ENCODE measurements at places on chromosomes 1 and 21.
A peak's percentile ranks its signal among the peaks of the same experiment; 100 is the strongest.

GRCh38 chr1:110125810-110126209 lies 13.6 kb downstream of the UBL4B start:
- no peak for DNase-seq

GRCh38 chr1:189149547-189150375 lies 1327.9 kb downstream of the BRINP3 start:
- no peak for DNase-seq

DNA sequence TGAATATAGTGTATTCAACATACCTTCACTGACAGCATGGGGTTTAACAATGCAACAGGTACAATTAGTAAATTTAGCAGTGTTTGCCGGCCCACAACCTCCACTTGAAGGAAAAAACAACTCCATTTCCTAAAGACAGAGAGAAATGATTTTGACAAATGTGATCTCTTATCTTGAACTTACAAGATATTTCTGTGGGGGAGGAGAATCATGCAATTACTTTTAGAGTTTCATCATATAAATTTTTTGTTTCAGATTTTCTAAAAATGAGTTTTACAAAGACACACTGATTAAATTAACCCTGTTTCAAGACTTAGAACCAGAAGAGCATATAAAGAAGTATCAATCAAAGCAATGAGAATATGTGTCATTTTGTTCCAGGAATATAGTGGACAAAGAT lies 80.3 kb downstream of the NME7 start:
- DNase-seq = no peak

DNA sequence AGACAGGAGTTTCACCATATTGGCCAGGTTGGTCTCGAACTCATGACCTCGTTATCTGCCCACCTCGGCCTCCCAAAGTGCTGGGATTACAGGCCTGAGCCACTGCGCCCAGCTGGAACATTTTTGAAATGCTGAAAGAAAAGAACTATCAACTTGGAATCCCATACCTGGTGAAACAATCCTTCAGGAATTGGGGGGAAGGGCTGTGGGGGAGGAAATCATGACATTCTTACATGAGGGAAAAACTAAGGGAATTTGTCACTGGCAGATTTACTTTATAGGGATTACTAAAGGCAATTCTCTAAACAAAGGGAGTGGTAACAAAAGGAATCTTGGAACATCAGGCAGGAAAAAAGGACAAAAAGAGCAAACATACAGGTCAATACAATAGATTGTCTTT lies 25.8 kb downstream of the NDUFS5 start:
- DNase-seq = no peak

DNA sequence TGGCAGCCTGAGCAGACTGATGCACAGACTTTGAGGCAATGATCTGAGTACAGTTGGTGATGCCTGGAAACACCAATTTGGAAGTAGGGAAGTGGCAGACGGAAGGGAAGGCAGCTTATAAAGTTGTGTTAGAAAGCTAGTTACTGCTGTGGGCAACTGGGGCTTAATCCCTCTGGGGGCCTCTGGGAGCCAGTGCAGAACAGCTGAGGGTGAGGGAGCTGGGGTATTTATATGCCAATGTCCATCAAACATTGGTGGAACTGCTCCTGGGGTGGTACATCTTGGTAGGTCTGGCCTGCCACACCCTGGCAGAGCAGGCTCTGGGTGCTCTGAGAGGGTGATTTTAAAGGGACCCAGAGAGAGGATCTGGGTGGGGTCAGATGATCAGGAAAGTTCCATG lies 28.1 kb downstream of the TNFRSF8 start:
- DNase-seq = no peak

GRCh38 chr1:68623700-68624099 lies 126.8 kb upstream of the DEPDC1 start:
- DNase-seq = no peak

DNA sequence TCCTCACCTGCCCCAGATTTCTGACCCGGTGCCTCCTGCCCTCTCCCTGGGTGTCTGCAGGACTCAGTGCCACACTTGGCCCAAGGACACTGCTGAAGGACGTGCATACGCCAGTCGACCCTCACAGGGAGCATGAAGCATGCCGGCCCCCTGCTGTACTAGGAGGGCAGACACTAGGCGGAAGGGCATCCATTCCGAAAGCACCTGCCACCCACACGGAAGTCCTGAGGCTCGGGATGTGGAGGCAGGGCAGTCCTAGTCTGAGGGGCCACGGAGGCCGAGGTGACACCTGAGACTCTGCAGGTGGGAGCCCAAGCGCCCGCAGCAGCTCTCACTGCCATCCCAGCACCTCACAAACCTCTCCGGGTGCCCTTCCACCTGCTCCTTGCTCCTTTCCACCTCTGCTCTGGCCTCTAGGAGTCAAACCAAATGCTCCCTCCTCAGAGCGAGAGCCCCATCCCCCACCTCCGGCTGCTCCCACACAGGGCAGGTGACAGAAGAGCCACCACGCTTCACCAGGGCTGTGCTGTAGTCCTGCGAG lies 2.4 kb downstream of the NPHP4 start:
- no peak for DNase-seq

GRCh38 chr1:41919764-41920397 lies 1.2 kb upstream of the HIVEP3 start:
- DNase-seq = peak; percentile 31

DNA sequence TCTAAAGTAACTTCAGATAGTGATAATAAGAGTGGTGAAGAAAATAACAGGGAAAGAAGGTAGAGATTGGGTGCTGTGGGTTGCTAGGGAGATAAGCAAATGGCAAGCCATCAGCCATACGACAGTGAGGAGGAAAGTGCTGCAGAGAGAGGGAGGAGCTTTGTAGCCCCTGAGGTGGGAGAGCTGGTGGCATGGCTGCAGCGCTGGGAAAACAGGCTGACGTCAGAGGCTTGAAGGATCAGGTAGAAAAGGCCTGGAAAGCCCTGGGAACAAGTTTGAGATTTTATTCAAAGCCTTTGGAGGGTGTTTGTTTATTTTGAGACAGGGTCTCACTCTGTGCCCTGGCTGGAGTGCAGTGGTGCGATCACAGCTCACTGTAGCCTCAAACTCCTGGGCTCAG lies 109.5 kb downstream of the NMNAT2 start:
- DNase-seq = no peak

DNA sequence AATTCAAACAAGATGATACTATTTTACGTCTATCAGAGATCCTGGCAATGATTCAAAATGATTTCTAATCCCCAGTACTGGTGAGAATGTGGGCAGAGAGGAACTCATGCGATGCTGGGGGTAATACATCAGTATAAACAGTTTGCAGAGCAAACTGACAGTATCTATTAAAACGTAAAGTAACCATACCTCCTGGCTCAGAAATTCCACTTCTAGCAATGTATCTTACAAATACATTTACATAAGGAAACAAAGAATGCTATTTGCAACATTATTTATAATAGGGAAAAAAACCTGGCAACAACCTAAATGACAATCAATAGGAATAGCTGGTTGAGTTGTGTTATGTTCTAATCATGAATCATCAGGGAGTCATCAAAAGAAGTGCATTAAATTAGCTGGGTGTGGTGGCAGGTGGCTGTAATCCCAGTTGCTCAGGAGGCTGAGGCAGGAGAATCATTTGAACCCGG lies 15.9 kb downstream of the RCAN1 start:
- DNase-seq = no peak

- DNase-seq = no peak
These were observed 87.0 kb downstream of the TNR start for GRCh38 chr1:175656416-175656815.

GRCh38 chr1:27487966-27488884 lies 1.7 kb downstream of the WASF2 start:
- peak; percentile 31 for DNase-seq

DNA sequence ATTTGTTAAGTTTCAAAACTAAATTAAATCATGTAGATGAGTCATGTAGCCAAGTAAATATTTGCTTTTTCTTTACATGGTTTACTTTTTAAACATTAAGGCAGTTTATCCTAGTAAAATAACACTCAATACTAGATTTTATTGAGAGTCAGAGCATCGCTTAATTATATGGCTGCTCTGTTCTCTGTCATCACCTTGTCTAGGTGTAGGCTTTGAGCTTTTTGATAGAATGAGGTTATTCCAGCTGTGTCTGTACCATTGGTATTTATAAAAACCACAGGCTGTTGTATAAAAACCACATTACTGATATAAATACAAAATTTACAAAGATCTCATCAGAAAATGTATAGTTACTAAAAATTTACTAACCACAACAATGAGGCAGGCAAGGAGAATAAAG lies 42.5 kb upstream of the GPR52 start:
- no peak for DNase-seq

DNA sequence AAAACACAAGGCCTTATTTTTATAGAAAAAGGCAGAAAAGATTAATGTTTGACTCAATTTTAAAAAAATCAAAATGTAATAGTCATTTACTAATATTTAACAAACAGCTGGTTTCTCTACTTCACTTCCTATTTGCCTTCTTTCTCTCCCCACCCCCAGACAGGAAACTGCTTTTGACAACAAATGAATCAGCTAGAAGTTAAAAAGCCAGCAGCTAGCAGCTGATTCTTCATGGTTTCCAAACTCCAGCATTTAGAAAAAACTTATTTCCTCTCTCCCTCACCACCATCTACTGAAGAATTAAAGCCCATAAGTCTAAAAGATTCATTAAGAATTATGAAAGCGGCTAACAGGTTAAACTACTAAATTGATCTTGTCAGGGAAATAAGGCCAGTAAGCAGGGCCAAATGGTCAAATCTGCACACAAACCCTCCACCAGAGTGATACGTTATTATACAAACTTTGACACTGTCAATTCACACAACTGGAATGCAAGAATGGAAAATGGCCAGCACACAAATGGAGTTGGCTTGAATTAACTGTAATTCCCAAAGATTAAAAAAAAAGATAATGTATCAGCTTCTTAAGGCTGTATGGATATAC lies 4.0 kb downstream of the WDR26 start:
- peak; percentile 60 for DNase-seq

DNA sequence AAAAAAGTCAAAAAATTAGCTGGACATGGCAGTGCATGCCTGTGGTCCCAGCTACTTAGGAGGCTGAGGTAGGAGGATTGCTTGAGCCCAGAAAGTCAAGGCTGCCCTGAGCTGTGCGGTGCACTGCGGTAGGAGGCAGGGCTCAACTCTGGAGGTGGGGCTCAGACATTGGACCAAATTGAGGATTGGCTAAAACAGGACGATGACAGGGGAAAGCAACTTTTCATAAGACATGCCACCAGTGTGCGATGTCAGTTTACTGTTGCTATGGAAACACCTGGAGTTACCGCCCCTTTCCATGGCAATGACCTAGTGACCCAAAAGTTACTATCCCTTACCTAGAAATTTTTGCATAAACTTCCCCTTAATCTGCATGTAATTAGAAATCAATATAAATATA lies 85.3 kb downstream of the DISP3 start:
- DNase-seq = no peak

GRCh38 chr1:200207711-200208126 lies 180.2 kb downstream of the NR5A2 start:
- DNase-seq = no peak

DNA sequence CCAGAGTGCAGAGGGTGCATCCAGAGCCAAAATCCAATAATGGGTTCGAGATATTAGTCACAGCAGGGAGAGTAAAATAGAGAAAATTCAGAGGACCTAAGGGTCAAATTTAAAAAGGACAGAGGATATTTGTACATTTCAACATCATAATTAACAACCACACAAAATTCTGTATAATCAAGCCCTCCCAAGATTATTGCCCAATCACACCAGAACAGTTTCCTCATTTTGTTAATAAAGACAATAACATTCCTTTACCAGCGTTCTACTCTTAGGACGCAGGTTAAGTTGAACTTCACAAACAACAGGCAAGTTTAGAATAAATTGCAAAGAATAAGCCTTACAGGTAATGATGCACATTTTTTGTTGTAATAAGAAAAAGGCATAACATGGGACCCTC lies 462.8 kb downstream of the PTPRC start:
- no peak for DNase-seq

- no peak for DNase-seq
These were observed 436.5 kb upstream of the DAB1 start for GRCh38 chr1:57860325-57860724.

DNA sequence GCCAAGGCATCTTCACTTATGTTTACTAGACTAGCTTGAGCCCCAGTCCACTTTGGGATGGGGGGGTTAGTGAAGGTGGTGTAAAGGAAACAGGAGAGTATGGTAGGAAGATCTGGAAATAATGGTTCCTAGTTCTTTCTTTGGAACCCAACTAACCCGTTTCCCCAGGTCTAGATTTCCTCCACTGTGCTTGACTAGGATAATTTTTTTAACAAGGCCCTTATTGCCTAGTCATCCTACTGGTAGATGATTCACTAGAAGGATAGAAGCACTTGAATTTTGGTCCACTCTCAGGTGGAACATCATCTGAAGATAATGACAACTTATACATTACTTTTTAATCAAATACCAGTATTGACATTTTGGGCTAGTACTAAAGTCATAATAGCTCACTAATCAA lies 45.9 kb upstream of the MYOCOS start:
- no peak for DNase-seq

- no peak for DNase-seq
These were observed 31.1 kb downstream of the KPNA6 start for GRCh38 chr1:32138965-32139364.

DNA sequence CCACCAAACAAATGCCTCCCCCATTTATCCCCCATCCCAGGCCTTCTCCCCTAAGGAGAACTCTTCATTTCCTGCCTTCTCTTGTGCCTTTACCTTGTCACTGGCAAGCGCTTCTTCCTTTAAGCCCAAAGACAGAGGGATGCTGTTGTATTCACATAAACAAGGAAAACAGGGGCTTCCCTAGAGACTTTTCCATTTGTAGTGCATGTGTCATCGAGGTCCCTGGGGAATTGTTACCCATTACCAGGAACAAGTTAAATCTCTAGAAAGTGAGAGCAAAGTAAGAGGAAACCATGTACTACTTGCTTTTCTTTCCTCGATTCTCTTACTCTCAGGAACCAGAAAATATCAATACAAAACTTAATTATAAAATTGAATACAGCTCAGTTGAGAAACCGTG lies 114.4 kb upstream of the DPT start:
- DNase-seq = no peak

GRCh38 chr1:23290836-23291565 lies 53.1 kb downstream of the HNRNPR start:
- DNase-seq = no peak

DNA sequence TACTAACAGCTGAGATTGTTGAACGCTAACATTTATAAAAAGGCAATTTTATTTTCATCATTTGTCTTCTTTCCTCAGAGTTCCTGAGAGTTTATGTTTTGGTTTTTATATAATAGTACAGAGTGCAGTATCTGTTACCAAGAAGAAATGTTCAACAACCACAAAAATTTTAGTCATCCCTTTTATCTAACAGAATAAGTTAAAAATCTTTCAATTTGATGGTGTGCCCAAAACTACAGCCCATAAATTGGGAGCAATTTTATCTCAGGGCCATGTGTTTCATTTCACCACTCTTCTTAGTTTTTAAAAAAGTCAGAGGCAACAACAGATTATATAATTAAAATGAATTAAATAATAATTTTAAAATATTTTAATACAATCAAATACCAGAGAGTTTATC lies 37.1 kb downstream of the NEXN start:
- DNase-seq = peak; percentile 20

- DNase-seq = no peak
These were observed 33.5 kb downstream of the ADGRL2 start for GRCh38 chr1:81834268-81834667.
